Smooth muscle cell of the brain vasculature (primary cell): ENCODE measurements at places on chromosomes 3 and 15.

GRCh38 chr3:128846486-128846891 is 32.9 kb upstream of the ACAD9 start:
- no peak for DNase-seq

DNA sequence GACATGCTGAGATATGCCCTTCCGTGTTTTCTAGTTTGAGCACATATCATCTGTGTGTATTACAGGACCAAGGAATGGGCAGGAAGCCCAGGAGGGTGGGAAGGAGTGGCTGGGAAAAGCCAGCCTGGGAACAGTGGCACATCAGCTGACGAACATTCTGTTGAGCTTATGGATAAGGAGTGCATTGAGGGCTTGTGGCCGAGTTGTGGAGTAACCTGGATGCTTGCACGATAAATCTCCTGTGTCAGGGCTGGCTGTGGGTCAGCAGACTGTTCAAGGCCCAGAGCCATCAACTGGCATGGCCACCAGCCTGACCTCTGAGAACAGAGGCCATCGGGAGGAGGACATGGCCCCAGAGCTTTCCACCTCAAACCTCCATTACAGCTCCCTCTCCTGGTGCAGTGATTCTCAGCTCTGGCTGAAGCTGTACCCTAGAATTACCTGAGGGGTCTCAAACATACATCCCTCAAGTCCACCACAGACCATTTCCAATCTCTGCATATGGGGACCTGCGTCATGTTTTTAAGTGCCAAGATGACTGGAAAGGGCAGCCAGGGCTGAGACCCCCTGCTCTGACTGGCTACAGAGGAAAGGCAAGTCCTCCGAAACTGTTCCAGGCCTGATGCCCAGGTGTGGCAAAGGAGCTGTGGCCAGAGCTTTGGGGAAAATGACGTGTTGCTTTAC is 4.8 kb upstream of the VILL start:
- DNase-seq, result no peak

DNA sequence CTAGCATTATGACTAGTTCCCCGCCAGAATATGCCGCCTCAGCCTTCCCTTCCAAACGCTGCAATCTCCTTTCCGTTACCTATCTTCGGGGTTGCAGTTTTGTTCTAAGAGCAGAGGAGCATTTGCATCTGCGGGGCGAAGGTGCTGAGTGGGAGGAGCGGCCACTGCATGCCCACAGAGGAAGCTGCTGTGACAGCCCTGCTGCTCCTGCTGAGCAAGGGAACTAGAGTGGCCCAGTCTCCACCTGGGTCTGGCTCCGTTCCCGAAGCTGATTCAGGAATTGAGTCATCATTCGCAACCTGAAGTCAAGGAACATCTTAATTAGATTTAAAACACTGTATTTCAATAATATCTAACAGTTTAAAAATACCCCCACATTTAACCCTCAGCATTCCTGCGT is 98.2 kb upstream of the TJP1 start:
- DNase-seq, result no peak

DNA sequence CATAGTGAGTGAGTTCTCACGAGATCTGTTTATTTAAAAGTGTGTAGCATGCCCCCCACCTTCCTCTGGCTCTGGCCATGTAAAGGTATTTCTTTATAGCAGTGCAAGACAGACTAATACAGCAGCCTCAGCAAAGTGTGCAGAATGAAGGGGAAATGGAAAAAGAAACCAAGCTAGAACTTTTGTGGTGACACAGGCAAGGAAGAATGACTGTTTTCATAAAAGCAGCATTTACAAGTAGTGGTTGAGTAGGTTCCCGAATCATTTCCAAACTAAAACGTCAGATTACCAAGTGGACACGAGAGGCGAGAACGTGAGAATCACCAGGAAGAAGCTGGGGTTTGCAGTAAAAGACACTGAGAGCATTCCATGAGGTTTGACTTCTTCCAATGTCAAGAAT is 100.2 kb upstream of the AKAP13 start:
- no peak for DNase-seq

DNA sequence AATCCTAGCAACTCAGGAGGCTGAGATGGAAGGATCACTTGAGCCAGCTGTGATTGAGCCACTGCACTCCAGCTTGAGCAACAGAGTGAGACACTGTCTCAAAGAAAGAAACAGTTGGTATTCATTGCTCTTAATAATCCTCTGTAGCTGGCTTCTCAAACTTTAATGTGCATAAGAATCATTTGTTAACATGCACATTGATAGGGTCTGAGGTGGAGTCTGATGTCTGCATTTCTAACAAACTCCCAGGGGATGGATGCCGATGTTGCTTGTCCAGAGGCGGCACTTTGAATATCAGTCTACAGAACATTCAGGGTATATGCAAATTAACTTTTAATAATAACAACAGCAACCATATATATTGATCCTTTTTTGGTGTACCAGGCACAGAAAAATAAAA is 39.9 kb downstream of the NKIRAS1 start:
- no peak for DNase-seq
